ENCODE measurements at places on chromosomes 7 and 10.

- no peaks in the 10 kb centered on the region for H3K36me3 ChIP-seq
- H3K4me3 ChIP-seq = no peak overlapping the region
- no peak for DNase-seq
- peaks cover 13% of the 10 kb centered on the region for H3K4me1 ChIP-seq
- H3K27ac ChIP-seq = no peak overlapping the region
- no peaks in the 10 kb centered on the region for H3K27me3 ChIP-seq
These were observed 7.1 kb downstream of the CRYGN start for GRCh38 chr7:151432658-151433521.

GRCh38 chr10:124725791-124726190, 18.4 kb downstream of the FAM53B start:
- no peaks in the 10 kb centered on the region for H3K27me3 ChIP-seq
- no peak overlapping the region for H3K27ac ChIP-seq
- H3K36me3 ChIP-seq = no peaks in the 10 kb centered on the region
- DNase-seq = no peak
- H3K4me3 ChIP-seq = no peak overlapping the region

DNA sequence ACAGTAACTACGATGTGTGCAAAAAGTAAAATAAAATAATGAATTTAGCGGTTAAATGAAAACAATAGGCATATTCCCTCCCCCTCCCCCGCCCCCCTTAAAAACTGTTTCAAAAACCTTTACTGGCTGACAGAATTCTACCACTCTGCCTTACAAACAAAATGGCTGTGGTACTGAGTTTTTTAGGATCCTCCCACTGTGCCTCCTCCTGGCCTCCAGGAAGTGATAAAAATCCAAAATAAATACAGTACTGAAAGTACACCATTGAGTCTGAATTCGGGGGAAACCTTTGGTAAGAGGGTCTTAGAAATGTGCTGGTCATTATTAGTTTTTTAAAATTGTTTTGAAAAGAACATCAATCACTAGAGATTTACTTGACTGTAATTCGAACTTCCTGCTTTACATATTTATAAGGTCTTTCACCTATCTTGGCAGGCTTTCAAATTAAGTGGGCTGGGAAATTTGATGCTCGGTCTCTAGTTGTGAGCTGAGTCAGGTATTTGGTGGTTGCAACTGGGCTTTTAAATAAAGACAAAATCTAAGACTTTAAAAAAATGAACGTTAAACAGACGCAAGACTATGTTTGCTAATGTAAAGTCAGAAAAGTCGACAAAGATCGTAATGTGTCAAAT, 32.5 kb upstream of the EPC1 start:
- no peak for DNase-seq
- no peaks in the 10 kb centered on the region for H3K27me3 ChIP-seq
- H3K27ac ChIP-seq = no peak overlapping the region
- H3K4me3 ChIP-seq = peak overlapping the region; percentile 76
- no peaks in the 10 kb centered on the region for H3K4me1 ChIP-seq
- no peaks in the 10 kb centered on the region for H3K36me3 ChIP-seq

DNA sequence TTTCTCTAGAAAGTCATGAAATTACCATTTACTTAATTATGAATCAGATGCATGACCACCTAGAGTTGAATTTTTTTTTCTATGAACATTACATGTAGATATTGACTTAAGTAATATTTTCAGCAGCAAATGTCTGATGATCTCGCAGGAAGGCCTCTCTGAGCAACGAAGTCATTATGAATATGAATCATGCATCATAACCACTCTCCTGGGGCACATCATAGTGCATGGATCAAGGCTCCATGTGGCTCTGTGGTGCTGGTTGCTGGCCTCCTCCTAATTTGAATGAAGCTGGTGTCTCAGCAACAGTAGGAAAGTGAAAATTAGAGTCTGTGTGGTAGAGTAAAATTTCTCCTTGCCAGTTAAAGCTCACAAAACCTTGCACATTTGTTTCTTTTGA, 121.4 kb upstream of the INHBA start:
- no peaks in the 10 kb centered on the region for H3K36me3 ChIP-seq
- no peak for DNase-seq
- H3K27me3 ChIP-seq = no peaks in the 10 kb centered on the region

DNA sequence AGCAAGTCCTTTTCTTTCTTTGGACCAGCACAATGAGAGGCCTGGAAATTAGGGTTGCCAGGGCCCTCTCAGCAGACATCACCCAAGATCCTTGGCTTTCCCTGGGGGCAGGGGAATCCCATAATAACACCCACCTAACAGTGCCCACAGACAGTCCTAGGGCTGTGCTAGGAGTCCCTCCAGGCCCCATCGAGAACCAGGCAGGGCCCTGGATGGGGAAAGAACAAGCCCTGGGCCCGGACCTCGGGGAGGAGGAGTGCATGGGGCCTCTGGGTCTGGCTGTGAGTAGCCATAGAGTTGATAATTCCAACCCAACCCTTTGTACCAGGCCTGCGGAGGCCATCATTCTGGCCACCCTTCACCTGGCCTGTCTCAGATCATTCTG, 201.2 kb upstream of the ZMIZ1 start:
- H3K4me1 ChIP-seq = no peaks in the 10 kb centered on the region
- no peak overlapping the region for H3K27ac ChIP-seq
- no peak for DNase-seq
- H3K27me3 ChIP-seq = no peaks in the 10 kb centered on the region
- no peaks in the 10 kb centered on the region for H3K36me3 ChIP-seq
- no peak overlapping the region for H3K4me3 ChIP-seq

DNA sequence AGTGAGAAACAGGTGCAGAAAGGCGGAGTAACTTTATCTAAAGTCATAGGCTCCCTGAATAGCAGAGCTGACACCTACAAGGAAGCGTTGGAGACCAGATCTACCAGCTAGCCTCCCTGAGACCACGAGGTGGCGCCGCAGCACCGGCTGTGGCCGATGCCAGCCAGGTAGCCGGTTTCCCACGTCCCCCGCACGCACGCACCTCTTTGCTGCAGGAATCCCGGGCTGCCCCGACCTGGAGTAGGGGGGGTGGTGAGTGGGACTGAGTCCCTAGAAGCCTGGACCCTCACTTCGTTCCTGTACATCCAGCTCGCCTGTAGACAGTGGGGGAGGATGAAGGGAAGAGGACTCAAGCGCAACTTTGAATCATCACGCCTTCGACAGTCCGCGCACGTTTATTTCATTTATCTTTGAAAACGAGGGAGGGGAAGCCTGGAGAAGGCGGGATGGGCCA, 3.7 kb downstream of the ELOVL3 start:
- H3K4me1 ChIP-seq = 0 out of 2 replicates have a peak, but pooled peaks cover 1% of the 10 kb centered on the region
- H3K36me3 ChIP-seq = no peaks in the 10 kb centered on the region
- H3K4me3 ChIP-seq = peak overlapping the region; percentile 9
- no peak overlapping the region for H3K27ac ChIP-seq
- no peak for DNase-seq
- peaks cover 47% of the 10 kb centered on the region for H3K27me3 ChIP-seq

GRCh38 chr10:44801383-44802327, 109.5 kb upstream of the TMEM72 start:
- no peaks in the 10 kb centered on the region for H3K27me3 ChIP-seq
- H3K36me3 ChIP-seq = no peaks in the 10 kb centered on the region
- no peak for DNase-seq

DNA sequence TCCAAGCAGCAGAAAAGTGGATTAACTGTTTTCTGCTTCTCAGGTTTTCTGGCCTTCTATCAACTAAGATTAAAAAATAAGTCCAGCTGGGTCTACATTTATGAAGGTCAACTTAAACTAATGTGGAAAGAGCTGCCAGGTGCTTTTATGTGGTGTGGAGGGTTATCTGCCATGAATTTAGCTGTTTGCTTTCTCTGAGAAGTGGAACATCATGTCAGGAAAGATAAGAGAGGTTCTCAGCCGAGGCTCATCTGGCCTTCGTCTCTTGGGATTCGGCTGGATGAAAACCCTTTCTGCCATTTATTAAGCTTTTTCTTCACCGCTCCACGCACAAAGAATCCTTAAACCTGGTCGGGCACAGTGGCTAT, 5.5 kb downstream of the PTPRN2 start:
- H3K27ac ChIP-seq = no peak overlapping the region
- no peak for DNase-seq
- H3K4me3 ChIP-seq = no peak overlapping the region
- no peaks in the 10 kb centered on the region for H3K27me3 ChIP-seq

GRCh38 chr7:126501617-126502016, 751.1 kb downstream of the GRM8 start:
- no peaks in the 10 kb centered on the region for H3K27me3 ChIP-seq
- no peak overlapping the region for H3K27ac ChIP-seq
- H3K4me3 ChIP-seq = no peak overlapping the region

- peak; percentile 52 for DNase-seq
- no peaks in the 10 kb centered on the region for H3K4me1 ChIP-seq
- H3K27ac ChIP-seq = no peak within 1 kb of the TSS
These were observed at the start of gene GPR37 for GRCh38 chr7:124765401-124766352. Gene GPR37, minus strand, starts transcription at chr7:124765792. Its CDS starts 816 bp downstream, at chr7:124764976.

- H3K36me3 ChIP-seq = no peaks in the 10 kb centered on the region
- H3K4me3 ChIP-seq = no peak overlapping the region
- no peak for DNase-seq
- no peak overlapping the region for H3K27ac ChIP-seq
- peaks cover 7% of the 10 kb centered on the region for H3K4me1 ChIP-seq
These were observed 8.0 kb downstream of the IKZF1 start for GRCh38 chr7:50312250-50313162.

- H3K27ac ChIP-seq = no peak overlapping the region
- no peak overlapping the region for H3K4me3 ChIP-seq
- no peaks in the 10 kb centered on the region for H3K27me3 ChIP-seq
- no peaks in the 10 kb centered on the region for H3K36me3 ChIP-seq
- peak; percentile 29 for DNase-seq
- H3K4me1 ChIP-seq = no peaks in the 10 kb centered on the region
These were observed 260.8 kb downstream of the SKAP2 start for GRCh38 chr7:26603631-26604030.

DNA sequence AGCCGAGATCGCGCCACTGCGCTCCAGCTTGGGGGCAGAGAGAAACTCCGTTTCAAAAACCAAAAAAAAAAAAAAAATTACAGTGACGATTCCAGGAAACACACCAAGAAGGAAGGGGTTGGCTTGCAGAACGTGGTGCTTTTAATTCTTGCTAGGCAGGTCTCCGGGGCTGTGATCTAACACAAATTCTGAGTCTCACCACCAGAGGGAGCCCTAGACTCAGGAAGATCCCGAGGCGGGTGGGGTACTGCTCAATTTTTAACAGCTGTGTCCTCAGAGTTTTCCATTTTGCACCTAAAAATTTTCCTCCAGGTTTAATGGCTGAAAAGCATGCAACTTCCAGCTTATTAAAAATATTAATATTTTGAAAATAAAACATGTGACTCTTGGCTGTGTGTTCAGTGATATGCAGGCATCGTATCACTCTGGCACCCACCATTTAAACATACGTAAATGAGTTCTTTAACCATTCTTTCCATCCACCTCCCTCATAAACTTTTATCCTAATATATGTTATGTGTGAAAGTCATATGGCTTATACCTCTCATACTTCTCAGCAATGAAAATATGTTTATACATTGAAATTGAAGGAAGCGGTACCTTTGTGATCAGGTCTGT, 26.5 kb upstream of the NUB1 start:
- no peak overlapping the region for H3K4me3 ChIP-seq
- DNase-seq = peak; percentile 20
- H3K4me1 ChIP-seq = no peaks in the 10 kb centered on the region
- H3K27ac ChIP-seq = no peak overlapping the region
- H3K27me3 ChIP-seq = no peaks in the 10 kb centered on the region

- H3K4me3 ChIP-seq = no peak overlapping the region
- H3K27me3 ChIP-seq = no peaks in the 10 kb centered on the region
- H3K27ac ChIP-seq = no peak overlapping the region
- DNase-seq = no peak
- no peaks in the 10 kb centered on the region for H3K36me3 ChIP-seq
- no peaks in the 10 kb centered on the region for H3K4me1 ChIP-seq
These were observed 34.1 kb upstream of the CAPZA2 start for GRCh38 chr7:116828281-116828680.

GRCh38 chr10:35569111-35569707, 35.9 kb upstream of the GJD4 start:
- no peak for DNase-seq
- H3K27ac ChIP-seq = no peak overlapping the region
- no peaks in the 10 kb centered on the region for H3K27me3 ChIP-seq
- no peaks in the 10 kb centered on the region for H3K4me1 ChIP-seq

- H3K27me3 ChIP-seq = no peaks in the 10 kb centered on the region
- no peak overlapping the region for H3K27ac ChIP-seq
- H3K4me3 ChIP-seq = no peak overlapping the region
- no peaks in the 10 kb centered on the region for H3K36me3 ChIP-seq
- DNase-seq = peak; percentile 11
These were observed 37.9 kb downstream of the CRCP start for GRCh38 chr7:66152371-66153191.

GRCh38 chr7:698515-699475, 27.7 kb upstream of the DNAAF5 start:
- DNase-seq = no peak
- no peak overlapping the region for H3K4me3 ChIP-seq
- no peak overlapping the region for H3K27ac ChIP-seq
- H3K27me3 ChIP-seq = no peaks in the 10 kb centered on the region

DNA sequence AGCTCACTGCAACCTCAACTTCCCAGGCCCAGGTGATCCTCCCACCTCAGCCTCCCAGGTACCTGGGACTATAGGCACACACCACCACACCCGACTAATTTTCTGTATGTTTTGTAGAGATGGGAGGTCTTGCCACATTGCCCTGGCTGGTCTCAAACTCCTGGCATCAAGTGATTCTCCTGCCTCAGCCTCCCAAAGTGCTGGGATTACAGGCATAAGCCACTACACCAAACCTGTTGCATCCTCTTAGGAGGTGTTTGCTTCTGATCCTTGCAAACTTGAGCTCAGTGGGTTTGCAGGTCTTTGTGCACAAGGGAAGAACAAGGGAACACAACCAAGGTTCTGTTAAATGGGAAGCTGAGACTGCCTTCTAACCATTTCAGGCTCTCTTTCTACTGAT, 184.6 kb downstream of the ARHGAP12 start:
- H3K27me3 ChIP-seq = no peaks in the 10 kb centered on the region
- no peak overlapping the region for H3K27ac ChIP-seq
- no peak for DNase-seq
- H3K4me1 ChIP-seq = peaks cover 3% of the 10 kb centered on the region
- H3K4me3 ChIP-seq = no peak overlapping the region
- H3K36me3 ChIP-seq = no peaks in the 10 kb centered on the region

DNA sequence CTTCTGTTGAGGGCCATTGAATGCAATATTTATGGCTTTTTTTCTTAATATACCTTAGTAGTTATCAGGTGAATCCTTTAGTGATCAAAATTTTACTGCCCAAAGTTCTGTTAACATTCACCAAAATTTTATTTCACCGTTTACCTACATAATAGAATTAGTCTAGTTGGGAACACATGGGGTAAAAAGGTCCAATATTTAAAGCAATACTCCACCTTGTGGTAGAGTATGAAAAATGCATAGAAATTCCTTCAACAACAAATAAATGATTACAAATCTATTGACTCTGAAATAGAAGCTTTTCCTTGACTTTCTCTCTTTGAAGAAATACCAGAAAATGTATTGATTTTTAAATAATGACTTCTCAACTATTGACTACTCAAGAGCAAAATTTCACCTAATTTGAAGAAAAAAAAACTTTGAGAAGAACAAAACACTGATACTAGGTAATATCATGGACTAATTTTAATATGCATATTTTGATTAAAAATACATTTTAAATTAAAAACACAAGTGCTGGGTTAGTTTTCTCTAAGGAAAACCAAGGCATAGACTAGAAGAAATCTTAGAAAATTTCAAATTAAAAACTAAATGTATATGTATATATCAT, 43.3 kb downstream of the POLR1F start:
- no peaks in the 10 kb centered on the region for H3K4me1 ChIP-seq
- no peak for DNase-seq
- no peaks in the 10 kb centered on the region for H3K36me3 ChIP-seq
- no peak overlapping the region for H3K27ac ChIP-seq

- H3K36me3 ChIP-seq = no peaks in the 10 kb centered on the region
- H3K4me1 ChIP-seq = peaks cover 5% of the 10 kb centered on the region
- no peak overlapping the region for H3K27ac ChIP-seq
- DNase-seq = no peak
- H3K27me3 ChIP-seq = no peaks in the 10 kb centered on the region
- no peak overlapping the region for H3K4me3 ChIP-seq
These were observed 618.6 kb downstream of the SUGCT start for GRCh38 chr7:40753455-40753854.

Data from iPS DF 6.9 (cell line).